H9 (cell line): ENCODE measurements at places on chromosomes 7 and 10. TPM values are rescaled to one million over a fixed set of nuclear protein-coding genes. Genes with fewer than 3 reads are reported as not detected.

The UBE2D1 gene
- 26.8 and 27.7 TPM in 2 replicates for total RNA-seq

The GIMAP8 gene
- total RNA-seq: not detected in 2 replicates

DNA sequence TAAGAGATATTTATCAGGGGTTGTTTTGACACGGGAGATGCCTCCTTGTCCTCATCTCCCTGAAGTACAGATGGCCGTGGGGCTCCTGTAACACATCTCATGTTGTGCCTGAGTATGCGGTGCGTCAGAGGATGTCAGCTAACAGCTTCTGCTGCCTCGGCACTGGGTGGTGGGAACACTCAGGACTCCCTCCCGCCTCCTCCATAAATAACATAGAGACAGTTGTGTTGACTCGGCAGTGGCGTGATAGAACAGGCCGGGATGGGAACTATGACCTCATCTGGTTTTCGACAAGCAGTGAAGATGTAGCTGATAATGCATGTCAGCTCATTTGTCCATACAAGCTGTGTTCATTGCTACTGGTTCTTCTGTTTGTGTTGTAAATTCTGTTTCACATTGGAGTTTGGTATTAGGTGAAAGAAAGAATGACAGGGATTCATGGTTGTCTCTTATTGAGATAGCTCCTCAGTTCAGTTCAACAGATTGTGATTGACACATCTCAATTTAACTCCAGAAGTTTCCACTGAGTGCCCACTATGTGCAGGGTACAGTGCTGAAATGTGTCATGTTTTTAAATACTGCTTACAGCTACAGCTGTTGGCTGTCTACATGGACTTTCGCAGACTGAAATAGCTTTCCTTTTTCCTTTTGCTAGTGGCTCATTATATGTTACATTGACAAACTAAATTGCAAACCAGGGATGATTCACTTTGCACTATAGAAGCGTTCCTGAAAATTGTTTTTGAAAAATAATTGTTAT lies 87.4 kb downstream of the CHN2 start:
- no peak for DNase-seq

The ERVW-1 gene
- 0.09 TPM in 1 of 2 replicates, not detected in the other for total RNA-seq

GRCh38 chr10:14403359-14403758 lies 72.6 kb upstream of the FRMD4A start:
- no peak for DNase-seq

DNA sequence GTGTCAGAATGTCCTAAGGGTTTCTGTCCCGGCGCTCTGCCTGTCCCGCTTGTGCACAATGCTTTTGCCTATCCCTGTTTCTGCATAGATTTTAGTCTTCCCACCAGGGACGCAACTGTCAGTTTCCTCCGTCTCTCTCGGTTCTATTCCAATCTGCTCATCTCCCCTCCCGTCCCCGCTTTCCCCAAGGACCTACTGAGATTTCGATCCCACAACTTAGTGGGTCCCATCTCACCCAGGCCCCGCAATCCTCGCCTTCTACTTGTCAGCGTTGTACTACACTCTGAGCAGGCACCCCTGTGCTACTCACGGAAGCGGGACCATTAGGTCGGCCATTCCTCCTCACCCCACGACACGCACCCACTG lies 519 bp upstream of the ZNF655 start:
- no peak for DNase-seq

The TMEM196 gene
- not detected in 2 replicates for total RNA-seq

The CDK5 gene
- total RNA-seq: 16.3 and 19.9 TPM in 2 replicates

GRCh38 chr10:1006573-1006972 lies 18.3 kb downstream of the GTPBP4 start:
- no peak for DNase-seq
